ENCODE measurements at places on chromosomes 7 and 10.

DNA sequence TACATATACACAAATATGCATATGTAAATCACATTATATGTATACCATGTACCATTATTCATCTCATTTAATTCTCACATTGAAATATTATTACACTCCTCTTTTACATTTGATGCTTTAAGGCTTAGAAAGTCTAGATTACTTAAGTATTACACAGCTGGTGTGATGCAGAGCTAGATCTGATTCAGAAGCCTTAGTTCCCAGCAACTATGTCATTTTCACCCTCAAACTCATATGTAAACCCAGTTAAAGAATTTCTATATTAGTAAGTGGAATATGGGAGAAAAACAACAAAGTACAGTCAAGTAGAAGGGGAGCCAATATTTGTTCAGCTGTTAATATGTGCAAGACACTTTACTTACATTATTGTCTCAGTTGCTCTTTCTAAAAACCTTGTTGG, 74.3 kb upstream of the CSTF2T start:
- no peaks in the 10 kb centered on the region for H3K4me1 ChIP-seq
- no peaks in the 10 kb centered on the region for H3K27me3 ChIP-seq
- H3K4me3 ChIP-seq = no peak overlapping the region
- H3K36me3 ChIP-seq = no peaks in the 10 kb centered on the region

DNA sequence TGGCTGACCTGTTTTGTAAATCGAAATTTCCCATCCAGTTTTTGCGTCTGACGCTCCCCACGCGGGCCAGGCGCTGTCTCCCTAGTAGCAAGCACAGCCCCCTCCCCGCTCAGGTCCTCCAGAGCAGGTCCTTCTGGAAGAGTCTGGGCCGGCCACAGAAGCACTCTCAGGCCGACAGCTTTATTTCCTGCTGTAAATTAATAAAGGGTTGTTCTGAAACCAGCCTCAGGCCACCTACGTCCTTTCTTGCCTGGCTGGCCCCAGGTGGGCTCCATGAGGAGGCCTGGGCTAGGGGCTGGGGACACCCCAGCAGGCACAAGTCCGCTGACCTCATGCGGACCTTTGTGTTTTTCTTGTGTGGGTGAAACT, 35.2 kb downstream of the CAMK2B start:
- H3K27me3 ChIP-seq = no peaks in the 10 kb centered on the region
- no peaks in the 10 kb centered on the region for H3K36me3 ChIP-seq
- H3K4me1 ChIP-seq = no peaks in the 10 kb centered on the region
- H3K4me3 ChIP-seq = no peak overlapping the region
- DNase-seq = no peak

GRCh38 chr10:49622426-49623425, 8.9 kb downstream of the CHAT start:
- no peak overlapping the region for H3K27ac ChIP-seq
- H3K27me3 ChIP-seq = peaks cover 2% of the 10 kb centered on the region
- no peaks in the 10 kb centered on the region for H3K36me3 ChIP-seq
- peaks cover 2% of the 10 kb centered on the region for H3K4me1 ChIP-seq
- no peak overlapping the region for H3K4me3 ChIP-seq

DNA sequence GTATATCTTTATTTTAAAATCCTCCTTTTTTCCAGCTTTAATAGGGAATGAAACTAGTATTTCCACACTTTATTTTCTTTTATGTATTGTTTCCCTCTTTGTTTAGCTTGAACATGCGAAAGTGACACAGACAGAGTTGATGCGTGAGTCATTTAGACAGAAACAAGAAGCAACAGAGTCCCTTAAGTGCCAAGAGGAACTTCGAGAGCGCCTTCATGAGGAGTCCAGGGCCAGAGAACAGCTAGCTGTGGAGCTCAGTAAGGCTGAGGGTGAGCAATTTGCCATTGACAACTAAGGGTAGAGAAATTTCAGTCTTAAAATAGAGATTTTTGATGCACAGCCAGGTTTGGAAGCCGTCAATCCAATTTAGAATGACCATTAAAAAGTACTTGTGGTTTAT, 73.1 kb downstream of the CYP51A1 start:
- H3K4me3 ChIP-seq = no peak overlapping the region
- H3K36me3 ChIP-seq = no peaks in the 10 kb centered on the region
- H3K4me1 ChIP-seq = no peaks in the 10 kb centered on the region

DNA sequence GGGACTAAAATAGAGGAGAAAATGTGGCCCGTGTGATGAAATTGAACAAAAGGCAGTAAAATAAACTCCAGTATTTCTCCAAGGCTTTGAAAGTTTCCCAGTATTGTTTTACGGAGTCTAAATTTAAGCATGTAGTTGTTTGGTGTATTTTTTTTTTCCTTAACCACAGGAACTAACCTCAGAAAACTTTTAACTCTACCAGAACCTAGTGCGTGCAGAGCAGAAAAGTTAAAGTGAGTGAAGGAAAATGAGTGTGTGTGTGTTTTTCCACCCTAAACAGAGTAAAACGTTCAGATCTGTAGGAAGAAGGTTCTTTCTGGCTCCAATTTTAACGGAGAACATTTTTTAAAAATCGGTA, 812 bp downstream of the PROSER2 start:
- H3K36me3 ChIP-seq = no peaks in the 10 kb centered on the region
- peaks cover 3% of the 10 kb centered on the region for H3K4me1 ChIP-seq
- no peak overlapping the region for H3K27ac ChIP-seq
- no peak for DNase-seq
- peak overlapping the region; percentile 55 for H3K4me3 ChIP-seq
- 0 out of 2 replicates have a peak, but pooled peaks cover 1% of the 10 kb centered on the region for H3K27me3 ChIP-seq

GRCh38 chr7:34338961-34339526, 319.0 kb upstream of the NPSR1 start:
- no peak overlapping the region for H3K27ac ChIP-seq
- no peaks in the 10 kb centered on the region for H3K36me3 ChIP-seq
- H3K27me3 ChIP-seq = no peaks in the 10 kb centered on the region
- no peak for DNase-seq
- no peak overlapping the region for H3K4me3 ChIP-seq

- no peak for DNase-seq
- H3K4me1 ChIP-seq = peaks cover 12% of the 10 kb centered on the region
- H3K4me3 ChIP-seq = peak overlapping the region; percentile 38
- no peaks in the 10 kb centered on the region for H3K36me3 ChIP-seq
- H3K27ac ChIP-seq = no peak overlapping the region
These were observed 1.1 kb downstream of the CYP26A1 start for GRCh38 chr10:93074597-93075368.

- H3K36me3 ChIP-seq = no peaks in the 10 kb centered on the region
- H3K4me1 ChIP-seq = no peaks in the 10 kb centered on the region
- H3K4me3 ChIP-seq = no peak overlapping the region
These were observed 464.7 kb upstream of the IGFBP3 start for GRCh38 chr7:46385662-46386309.

DNA sequence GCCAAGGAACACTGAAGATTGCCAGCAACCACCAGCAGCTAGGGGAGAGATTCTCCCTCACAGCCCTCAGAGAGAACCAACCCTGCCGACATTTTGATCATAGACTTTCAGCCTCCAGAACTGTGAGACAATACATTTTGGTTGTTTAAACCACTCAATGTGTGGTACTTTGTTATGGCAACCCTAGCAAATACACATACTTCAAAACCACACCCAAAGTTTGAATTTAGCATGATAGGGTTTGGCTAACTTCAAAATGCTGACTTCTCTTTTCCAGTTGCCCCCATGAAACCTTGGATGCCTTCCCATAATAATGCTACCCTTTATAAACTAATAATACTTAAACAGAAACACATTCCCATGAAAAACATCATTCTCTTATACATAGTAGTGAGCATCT, 149.8 kb downstream of the DGKI start:
- no peaks in the 10 kb centered on the region for H3K4me1 ChIP-seq
- no peak overlapping the region for H3K27ac ChIP-seq
- no peaks in the 10 kb centered on the region for H3K27me3 ChIP-seq
- H3K36me3 ChIP-seq = no peaks in the 10 kb centered on the region

GRCh38 chr7:50155755-50156154, 62.7 kb upstream of the ZPBP start:
- no peaks in the 10 kb centered on the region for H3K27me3 ChIP-seq
- no peak for DNase-seq
- H3K4me3 ChIP-seq = no peak overlapping the region
- H3K36me3 ChIP-seq = no peaks in the 10 kb centered on the region
- H3K27ac ChIP-seq = no peak overlapping the region

DNA sequence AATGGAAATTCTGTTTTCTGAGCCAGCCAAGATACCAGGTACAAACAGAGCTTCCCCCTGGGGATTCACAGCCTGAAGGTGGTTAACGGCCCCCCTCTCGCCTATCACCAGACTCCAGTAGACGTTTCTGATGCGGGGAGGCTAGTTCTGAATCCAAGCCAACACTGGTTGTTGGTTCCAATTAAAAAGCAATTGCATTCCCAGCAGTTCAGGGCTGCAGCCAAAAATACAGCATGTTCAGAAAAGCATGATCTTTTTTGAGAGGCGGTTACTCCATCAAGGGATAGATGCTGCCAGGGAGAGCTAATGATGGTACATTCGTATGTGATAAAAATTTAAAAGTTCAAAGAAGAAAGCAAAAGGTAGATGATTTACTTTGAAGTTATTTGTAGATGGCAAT, 481.0 kb downstream of the GALNT17 start:
- no peak overlapping the region for H3K27ac ChIP-seq
- H3K27me3 ChIP-seq = no peaks in the 10 kb centered on the region
- no peak for DNase-seq
- no peak overlapping the region for H3K4me3 ChIP-seq
- 0 out of 2 replicates have a peak, but pooled peaks cover 1% of the 10 kb centered on the region for H3K4me1 ChIP-seq
- H3K36me3 ChIP-seq = no peaks in the 10 kb centered on the region

DNA sequence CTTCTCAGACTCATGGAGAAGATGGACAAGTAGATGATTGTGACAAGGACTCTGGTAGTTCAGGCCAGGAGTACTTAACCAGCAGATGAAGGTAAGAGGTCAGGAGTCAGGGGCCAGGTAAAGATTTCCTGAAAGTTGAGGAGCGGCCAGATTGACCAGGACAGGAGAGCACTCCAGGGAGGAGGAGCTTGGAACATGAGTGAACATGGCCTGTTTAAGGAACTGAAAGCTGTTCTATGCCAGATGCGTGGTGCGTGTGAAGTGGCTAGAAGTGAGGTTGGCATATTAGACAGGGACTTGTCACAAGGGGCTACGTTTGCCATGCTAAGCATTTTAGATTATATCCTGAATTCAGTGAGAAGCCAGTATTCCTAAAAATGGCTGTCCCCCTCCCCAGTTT, 157.2 kb downstream of the WNT2 start:
- H3K27ac ChIP-seq = no peak overlapping the region
- DNase-seq = no peak
- H3K4me3 ChIP-seq = no peak overlapping the region
- H3K27me3 ChIP-seq = no peaks in the 10 kb centered on the region
- no peaks in the 10 kb centered on the region for H3K36me3 ChIP-seq

GRCh38 chr7:11212816-11213215, 239.1 kb downstream of the PHF14 start:
- no peak overlapping the region for H3K4me3 ChIP-seq
- H3K27me3 ChIP-seq = no peaks in the 10 kb centered on the region

DNA sequence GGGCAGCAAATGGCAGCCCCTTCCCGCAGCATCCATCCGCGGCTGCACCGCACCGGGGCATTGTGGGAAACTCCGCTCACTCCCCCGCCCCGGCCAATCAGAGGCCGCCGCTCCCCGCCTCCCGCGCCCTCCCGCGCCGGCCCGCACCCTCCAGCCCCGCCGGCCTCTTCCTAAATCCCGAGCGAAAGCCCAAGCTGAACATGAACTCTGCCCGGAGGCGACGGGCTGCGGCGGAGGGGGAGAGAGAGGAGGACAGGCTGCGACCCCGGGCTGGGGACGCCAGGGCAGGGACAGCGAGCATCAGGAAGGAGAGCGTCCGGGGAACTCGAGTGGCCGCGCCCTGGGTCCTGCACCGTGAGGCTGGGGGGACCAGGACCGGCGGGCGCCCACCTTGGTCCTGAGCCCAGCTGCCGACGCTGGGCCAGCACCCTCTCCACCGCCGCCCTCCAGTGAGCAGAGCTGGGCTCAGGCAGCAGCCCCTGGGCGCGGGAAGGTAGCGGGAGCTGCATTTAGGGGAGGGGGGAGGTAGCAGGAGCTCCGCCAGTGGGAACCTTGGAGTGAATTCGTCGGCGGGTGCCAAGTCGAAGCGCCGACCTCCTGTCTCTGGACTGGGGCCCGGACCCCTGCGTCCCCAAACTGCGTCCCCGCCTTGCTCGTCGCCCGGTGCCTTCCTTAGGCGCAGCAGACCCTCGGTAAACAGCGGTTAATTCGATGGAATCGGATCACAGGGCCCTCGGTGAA, at the start of gene DGKI:
Gene DGKI, minus strand, starts transcription at position 148 of the 741 bp plus-strand sequence.
- H3K27ac ChIP-seq = no peak within 1 kb of the TSS
- DNase-seq = no peak
- no peaks in the 10 kb centered on the region for H3K36me3 ChIP-seq
- H3K27me3 ChIP-seq = peaks cover 27% of the 10 kb centered on the region

GRCh38 chr10:98790817-98791216, 344.1 kb upstream of the HPS1 start:
- H3K27me3 ChIP-seq = no peaks in the 10 kb centered on the region
- H3K36me3 ChIP-seq = no peaks in the 10 kb centered on the region
- no peaks in the 10 kb centered on the region for H3K4me1 ChIP-seq
- no peak overlapping the region for H3K4me3 ChIP-seq
- no peak overlapping the region for H3K27ac ChIP-seq

- DNase-seq = no peak
- no peaks in the 10 kb centered on the region for H3K36me3 ChIP-seq
- H3K4me3 ChIP-seq = no peak overlapping the region
- H3K4me1 ChIP-seq = no peaks in the 10 kb centered on the region
These were observed 38.9 kb upstream of the RHEB start for GRCh38 chr7:151558575-151558974.

DNA sequence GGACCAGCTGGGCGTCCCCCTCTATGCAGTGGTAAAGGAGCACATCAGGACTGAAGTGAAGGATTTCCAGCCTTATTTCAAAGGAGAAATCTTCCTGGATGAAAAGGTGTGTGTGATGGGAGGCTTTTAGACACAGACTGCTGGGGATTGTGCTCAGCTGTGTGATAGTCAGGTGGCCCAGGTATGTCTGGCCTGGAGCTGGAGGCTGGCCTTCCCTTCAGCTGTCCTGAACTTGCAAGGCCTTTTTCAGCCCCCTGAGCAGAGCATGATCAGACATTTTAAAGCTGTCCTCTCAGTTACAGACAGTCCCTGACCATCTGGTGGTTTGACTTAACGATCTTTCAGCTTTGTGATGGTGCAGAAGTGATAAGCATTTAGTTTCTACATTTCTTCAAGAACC, 17.6 kb downstream of the PRXL2A start:
- H3K36me3 ChIP-seq = peaks cover 13% of the 10 kb centered on the region
- no peak for DNase-seq
- no peak overlapping the region for H3K4me3 ChIP-seq
- H3K27me3 ChIP-seq = no peaks in the 10 kb centered on the region

- no peak for DNase-seq
- no peaks in the 10 kb centered on the region for H3K27me3 ChIP-seq
- no peaks in the 10 kb centered on the region for H3K4me1 ChIP-seq
- H3K36me3 ChIP-seq = peaks cover 8% of the 10 kb centered on the region
- H3K27ac ChIP-seq = no peak overlapping the region
These were observed 7.3 kb downstream of the MMP21 start for GRCh38 chr10:125768219-125768855.

GRCh38 chr10:31280972-31281371, 38.0 kb upstream of the ZEB1 start:
- H3K27me3 ChIP-seq = no peaks in the 10 kb centered on the region
- no peaks in the 10 kb centered on the region for H3K36me3 ChIP-seq
- H3K4me1 ChIP-seq = no peaks in the 10 kb centered on the region
- no peak for DNase-seq
- H3K4me3 ChIP-seq = no peak overlapping the region
- no peak overlapping the region for H3K27ac ChIP-seq

- no peak overlapping the region for H3K27ac ChIP-seq
- no peak overlapping the region for H3K4me3 ChIP-seq
- no peaks in the 10 kb centered on the region for H3K27me3 ChIP-seq
- H3K36me3 ChIP-seq = no peaks in the 10 kb centered on the region
- DNase-seq = no peak
These were observed 19.8 kb upstream of the PIK3AP1 start for GRCh38 chr10:96740141-96740540.

Measured in iPS DF 6.9 (cell line).